Activated CD8-positive, alpha-beta T cell treated with anti-CD3 and anti-CD28 coated beads, Interleukin-2, amount 10 ng/mL, durations not matched to agents 7 days and 5 days (primary cell): ENCODE measurements at places on chromosomes 7 and 10. TPM values are rescaled to one million over a fixed set of nuclear protein-coding genes. Genes with fewer than 3 reads are reported as not detected.
A peak's percentile ranks its signal among the peaks of the same experiment; 100 is the strongest.

DNA sequence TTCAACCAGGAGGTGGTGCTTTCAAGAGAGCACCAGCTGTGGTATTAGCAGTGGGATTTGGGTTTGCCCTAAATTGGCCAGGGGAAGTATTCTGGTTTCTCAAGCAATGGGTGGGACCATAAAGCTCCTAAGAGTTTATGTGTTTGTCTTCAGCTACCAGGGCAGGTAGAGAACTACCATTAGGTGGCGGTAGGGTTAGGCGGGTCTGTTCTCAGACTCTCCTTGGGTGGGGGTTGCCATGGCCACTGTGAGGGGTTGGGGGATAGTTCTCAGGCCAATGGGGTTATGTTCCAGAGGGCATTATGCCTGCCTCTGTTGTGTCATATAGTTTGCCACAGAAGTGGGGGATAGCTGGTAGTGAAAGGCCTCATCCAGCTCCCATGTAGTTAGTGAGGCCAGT lies 47.7 kb upstream of the BICC1 start:
- no peak for DNase-seq

The DCLRE1A gene
- total RNA-seq, result 13.3 TPM

- no peak for DNase-seq
Measured at GRCh38 chr7:93690021-93690420, 115.5 kb upstream of the CALCR start.

GRCh38 chr7:22664988-22665798 lies 61.8 kb upstream of the IL6 start:
- no peak for DNase-seq

- peak; percentile 49 for DNase-seq
Measured at GRCh38 chr7:2559283-2559950, 638 bp downstream of the IQCE start.

The NANOS1 gene
- 0.13 TPM for total RNA-seq

- no peak for DNase-seq
Measured at GRCh38 chr7:117090791-117091190, 137.5 kb downstream of the ST7 start.

DNA sequence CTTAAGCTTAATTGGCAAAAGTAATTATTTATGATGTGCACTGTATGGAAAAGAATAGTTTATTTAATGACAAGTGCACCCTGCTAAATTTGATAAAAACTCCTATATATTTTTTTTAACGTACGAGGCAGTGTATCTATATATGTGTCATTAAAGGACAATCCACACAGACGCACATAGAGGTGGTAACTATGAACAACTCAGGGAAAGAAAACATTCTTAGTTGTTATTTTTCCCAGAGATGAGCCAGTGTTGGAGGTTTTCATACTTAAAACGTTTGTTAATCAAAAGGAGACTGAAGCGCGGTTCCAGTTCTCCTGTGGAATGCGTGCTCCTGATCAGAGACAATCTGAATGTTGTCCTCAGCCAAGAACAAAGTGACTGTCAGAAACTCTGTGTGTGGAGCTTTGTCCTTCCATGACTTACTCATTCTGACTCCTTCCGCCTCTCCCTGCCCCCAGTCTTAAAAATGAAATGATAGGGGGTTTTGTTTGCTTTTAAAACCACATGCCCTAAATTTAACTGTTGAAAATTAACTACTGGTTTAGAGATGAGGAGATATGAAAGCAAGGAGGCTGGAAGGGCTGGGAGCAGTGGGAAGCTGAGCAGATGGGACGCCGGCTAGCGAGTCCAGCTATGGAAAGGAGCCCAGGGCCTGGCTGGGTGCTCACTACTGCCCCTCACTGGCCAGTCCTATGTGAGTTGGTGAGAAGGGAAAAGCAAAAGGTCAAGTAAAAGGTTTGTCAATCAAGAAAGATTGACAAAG lies 99.6 kb downstream of the SVIL start:
- DNase-seq, result no peak

GRCh38 chr7:158428837-158429753 lies 158.5 kb downstream of the PTPRN2 start:
- DNase-seq, result no peak

DNA sequence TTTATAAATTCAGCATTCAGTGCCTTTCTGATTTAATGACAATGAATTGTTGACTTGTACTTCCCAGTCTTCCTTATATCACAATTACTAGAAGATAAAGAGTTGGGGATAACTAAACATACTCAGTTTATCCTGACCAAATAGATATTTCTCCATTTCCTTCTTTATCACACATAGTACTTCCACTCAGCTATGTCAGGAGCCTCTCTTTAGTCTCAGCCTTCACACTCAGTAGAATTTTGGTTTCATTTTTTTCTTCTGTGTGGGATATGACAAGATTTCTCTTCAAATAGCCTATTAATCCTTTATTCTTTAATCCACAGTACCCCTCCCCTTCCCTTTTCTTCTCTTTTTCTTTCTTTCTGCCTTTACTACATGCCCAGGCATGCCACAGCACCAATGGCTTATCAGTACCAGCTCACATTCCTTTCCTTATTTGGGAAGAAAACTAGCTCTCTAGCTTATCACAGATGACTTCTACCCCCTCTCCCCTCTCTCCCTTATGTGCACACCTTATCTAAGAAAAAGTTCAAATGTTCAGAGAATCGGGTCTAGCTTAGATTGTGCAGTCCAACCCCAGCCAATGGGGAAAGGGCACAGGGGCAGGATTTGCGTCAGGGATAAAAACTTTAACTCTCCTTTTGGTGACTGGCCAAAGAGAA lies 109.0 kb downstream of the PHF14 start:
- no peak for DNase-seq

GRCh38 chr10:113997428-113997827 lies 46.2 kb upstream of the ADRB1 start:
- DNase-seq, result no peak

DNA sequence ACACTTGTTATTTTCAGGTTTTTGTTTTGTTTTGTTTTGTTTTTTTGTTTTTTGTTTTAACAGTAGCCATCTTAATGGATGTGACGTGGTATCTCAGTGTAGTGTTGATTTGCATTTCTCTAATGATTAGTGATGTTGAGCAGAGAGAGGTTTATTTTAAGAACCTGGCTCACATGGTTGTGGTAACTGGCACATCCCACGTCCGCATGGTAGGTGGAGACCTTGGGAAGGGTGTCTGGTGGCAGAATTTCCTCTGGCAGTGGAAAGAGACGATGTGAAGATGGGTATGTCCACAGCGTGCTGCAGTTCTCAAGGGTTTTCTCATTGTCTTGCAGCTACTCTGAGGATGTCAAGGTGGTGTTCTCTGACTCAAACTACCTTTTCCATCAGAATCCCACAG lies 252.2 kb downstream of the GALNT17 start:
- no peak for DNase-seq

The CDK6 gene
- total RNA-seq, result 159 TPM

The WIPF3 gene
- not detected for total RNA-seq

- no peak for DNase-seq
Measured at GRCh38 chr10:52895059-52895458, 122.5 kb upstream of the MBL2 start.

GRCh38 chr7:2941216-2941859 lies 97.2 kb upstream of the GNA12 start:
- no peak for DNase-seq

DNA sequence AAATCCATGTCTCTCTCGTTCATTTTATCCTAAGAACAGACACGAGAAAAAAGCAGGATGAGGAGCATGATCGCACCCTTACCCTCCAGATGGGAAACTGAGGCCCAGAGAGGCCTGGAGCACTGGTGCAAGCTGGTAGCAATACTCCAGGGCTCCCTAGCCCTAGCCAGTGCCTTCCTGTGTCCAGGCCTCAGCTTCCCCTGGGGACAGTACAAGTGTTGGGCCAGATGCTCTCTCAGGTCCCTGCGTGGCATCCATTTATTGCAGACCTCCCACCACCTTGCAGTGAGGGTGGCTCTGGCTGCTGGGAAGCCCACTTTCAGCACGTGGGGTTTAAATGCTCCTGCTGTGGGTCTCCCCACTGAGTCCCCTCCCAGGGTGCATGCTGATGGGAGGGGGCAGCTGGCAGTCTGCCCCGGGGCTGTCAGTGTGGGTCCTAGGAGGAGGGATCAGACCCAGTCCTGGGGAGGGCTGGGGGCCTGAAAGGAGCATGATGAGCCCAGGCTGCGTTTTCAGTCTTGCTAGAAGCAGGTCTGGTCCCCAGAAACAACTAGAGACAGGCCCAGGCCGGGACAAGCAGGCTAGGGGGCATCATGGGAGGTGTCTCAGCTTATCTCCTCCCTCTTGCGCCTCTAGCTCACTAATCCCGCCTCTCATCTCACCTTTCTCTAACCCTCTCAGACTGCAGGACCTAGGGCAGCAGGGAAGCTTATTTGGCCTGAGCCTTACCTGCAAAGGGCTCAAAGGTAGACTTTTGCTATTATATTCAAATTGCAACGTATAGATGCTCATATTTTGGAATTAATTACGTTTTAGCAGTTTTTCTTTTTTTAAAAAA lies 662 bp upstream of the PPIF start:
- peak; percentile 46 for DNase-seq

DNA sequence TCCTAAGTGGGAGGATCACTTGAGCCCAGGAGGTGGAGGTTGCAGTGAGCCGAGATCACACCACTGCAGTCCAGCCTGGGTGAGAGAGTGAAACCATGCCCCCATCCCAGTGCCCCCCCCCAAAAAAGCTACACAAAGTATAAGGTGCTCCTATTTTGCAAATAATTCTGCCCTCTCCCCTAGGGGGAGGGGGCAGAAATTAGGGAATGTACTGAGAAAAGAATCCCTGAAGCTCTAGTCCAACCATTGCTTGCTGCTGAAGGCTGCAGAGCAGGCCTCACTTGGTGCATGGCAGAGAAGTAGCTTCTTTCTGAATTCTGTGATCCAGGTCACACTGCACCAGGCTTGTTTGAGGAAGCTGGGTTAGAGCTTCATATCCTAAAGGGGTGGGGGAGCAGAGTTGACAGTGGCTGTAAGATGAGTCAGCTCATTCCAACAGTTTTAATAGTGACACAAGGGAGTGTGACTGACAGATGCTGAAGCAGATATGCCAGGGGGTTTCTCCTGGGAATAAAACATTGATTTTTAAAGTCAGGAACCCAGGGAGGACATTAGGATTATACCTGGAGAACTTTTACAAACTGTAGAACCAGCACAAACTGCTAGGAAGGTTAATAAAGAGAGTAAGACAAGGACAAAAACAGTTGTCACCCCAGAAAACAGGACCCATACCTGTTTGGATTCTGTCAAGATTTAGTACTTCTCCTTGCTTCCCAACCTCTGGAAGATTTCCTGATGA lies 32.8 kb upstream of the STRIP2 start:
- DNase-seq, result no peak

DNA sequence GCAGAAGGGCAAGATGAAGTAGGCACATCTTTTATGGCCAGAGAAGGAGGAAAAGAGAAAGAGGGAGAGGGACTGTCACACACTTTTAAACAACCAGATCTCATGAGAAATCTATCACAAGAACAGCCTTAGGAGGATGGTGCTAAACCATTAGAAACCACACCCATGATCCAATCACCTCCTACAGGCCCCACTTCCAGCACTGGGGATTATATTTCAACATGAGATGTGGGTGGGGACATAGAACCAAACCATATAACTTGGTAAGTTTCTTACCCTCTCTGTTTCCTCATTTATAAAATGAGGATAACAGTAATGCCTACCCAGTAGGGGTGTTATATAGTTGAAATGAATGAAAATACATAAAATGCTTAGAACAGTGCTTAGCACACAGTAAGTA lies 66.0 kb downstream of the CHCHD3 start:
- no peak for DNase-seq

GRCh38 chr10:106336874-106337273 lies 827.6 kb downstream of the SORCS1 start:
- no peak for DNase-seq

DNA sequence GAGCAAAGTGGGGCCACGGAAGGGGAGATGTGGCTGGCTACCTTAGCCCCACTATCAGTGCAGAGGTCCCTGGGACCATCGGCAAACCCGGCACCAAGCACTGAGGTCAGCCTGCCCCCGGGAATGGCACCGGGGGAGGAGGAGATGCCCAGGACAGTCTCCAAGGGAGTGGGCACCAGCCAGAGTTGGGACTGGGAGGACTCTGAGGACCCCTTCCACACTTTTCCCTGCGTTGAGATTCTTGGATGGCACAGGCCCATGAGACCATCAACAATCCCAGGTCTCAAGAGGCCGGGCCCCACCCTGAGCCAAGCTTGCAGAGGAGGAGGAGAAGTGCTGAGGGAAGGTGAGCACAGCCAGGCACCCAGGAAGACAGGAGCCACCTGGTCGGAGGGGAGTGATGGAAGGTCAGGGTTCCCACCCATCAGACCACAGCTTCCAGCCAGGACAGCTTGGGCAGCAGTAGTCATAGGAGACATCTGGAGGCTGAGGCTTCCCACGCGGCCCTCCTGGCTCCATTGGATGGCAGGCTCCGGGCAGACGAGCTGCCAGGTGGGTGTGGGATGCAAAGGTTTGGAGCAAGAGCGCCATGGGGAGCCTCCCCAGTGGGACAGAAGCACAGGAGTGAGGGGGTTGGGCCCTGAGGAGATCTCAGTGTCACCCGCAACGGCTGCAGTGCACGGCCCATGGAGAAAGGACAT lies 2.6 kb upstream of the OPN4 start:
- DNase-seq, result no peak

- no peak for DNase-seq
Measured at GRCh38 chr7:139560678-139561077, 37.2 kb downstream of the CLEC2L start.

The NCF1 gene
- 3.0 TPM for total RNA-seq

GRCh38 chr7:17146621-17147020 lies 151.8 kb upstream of the AHR start:
- DNase-seq, result no peak

The SHTN1 gene
- not detected for total RNA-seq

DNA sequence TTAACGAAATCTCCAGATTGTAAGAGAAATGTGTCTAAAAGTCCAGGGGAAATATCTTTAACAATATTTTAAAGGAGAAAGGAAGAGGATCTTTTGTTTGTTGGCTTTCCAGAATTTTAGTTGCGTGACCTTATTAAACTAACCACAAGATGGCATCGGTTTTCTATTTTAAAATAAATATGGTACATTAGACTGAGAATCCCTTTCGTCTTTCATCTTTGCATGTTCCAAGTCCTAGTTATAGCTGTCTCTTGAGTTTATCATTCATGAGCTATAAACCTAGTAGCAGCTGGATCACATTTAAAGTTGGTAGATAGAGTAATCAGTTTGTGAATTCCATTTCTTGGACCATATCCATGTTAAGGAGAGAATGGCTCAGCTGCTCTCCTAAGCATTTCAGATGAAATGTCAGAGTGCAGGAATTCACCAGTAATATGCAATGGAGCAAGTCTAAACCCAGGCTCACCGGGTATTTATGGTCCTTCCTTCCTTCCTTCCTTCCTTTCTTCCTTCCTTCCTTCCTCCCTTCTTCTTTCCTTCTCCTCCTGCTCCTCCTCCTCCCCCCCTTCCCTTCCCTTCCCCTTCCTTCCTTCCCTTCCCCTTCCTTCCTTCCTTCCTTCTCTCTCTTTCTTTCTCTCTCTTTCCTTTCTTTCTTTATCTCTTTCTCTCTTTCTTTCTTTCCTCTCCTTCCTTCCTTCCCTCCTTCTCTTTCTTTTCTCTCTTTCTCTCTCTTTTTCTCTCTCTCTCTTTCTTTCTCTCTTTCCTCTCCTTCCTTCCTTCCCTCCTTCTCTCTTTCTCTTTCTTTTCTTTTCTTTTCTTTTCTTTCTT lies 57.8 kb upstream of the RAB18 start:
- no peak for DNase-seq

The TAS2R5 gene
- 0.99 TPM for total RNA-seq

GRCh38 chr7:34320412-34320811 lies 337.6 kb upstream of the NPSR1 start:
- DNase-seq, result no peak

The ITGA8 gene
- not detected for total RNA-seq

- DNase-seq, result no peak
Measured at GRCh38 chr7:80247891-80248290, 113.3 kb downstream of the GNAI1 start.
